ENCODE measurements at places on chromosomes 11 and 22. TPM values are rescaled to one million over a fixed set of nuclear protein-coding genes. Genes with fewer than 3 reads are reported as not detected.

Gene CRYBA4
- not detected for total RNA-seq

Gene ACTN3
- not detected for total RNA-seq

Gene MAPK8IP1
- 7.6 TPM for total RNA-seq

Gene PPP2R1B
- 6.2 TPM for total RNA-seq

Gene LBHD1
- 4.2 TPM for total RNA-seq

Gene CDC42BPG
- total RNA-seq, result 0.06 TPM

Gene FDXACB1
- total RNA-seq, result 1.5 TPM

Gene SEC14L6
- total RNA-seq, result 0.25 TPM

Gene SSTR3
- total RNA-seq, result not detected

Gene C11orf16
- total RNA-seq, result not detected

Gene FAT3
- total RNA-seq, result 0.06 TPM

Gene VPS11
- 25.2 TPM for total RNA-seq

All from cardiac ventricle fibroblast (primary cell).